Stimulated activated naive CD4-positive, alpha-beta T cell (primary cell): ENCODE measurements at places on chromosomes 11 and 22.

GRCh38 chr11:65541093-65541982 lies 16.5 kb downstream of the SCYL1 start:
- no peak for DNase-seq

GRCh38 chr22:19096555-19096954 lies 25.7 kb downstream of the DGCR2 start:
- DNase-seq = no peak

GRCh38 chr11:72274435-72274834 lies 30.5 kb upstream of the PHOX2A start:
- no peak for DNase-seq

- no peak for DNase-seq
Observed at GRCh38 chr11:15926071-15926470, 430.3 kb downstream of the SOX6 start.

GRCh38 chr11:358129-358800 lies 11.0 kb upstream of the B4GALNT4 start:
- no peak for DNase-seq

DNA sequence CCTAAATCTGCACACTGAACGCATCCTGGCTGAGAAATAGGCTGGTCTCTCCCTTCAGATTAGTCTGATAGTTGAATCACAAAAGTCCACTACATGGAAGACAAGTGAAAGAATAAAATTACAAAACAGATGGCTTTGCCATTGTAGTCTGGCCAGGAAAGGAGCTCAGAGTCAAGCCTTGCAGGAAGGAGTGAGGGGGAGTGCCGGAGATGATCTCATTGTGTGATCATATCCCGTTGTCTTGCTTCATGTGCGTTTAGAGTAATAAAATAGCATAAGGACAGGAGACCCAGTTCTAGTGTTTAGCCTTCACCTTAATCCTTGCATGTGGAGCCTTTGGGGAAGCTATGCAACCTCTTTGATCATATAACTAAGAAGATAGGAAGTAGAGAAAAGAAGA lies 666.7 kb upstream of the RAG2 start:
- no peak for DNase-seq

GRCh38 chr22:24559471-24559870 lies 3.7 kb downstream of the SNRPD3 start:
- DNase-seq = no peak

GRCh38 chr11:103978616-103979595 lies 57.5 kb upstream of the DDI1 start:
- DNase-seq = no peak

- no peak for DNase-seq
Observed at GRCh38 chr22:43631201-43631600, 180.9 kb downstream of the EFCAB6 start.

- no peak for DNase-seq
Observed at GRCh38 chr22:36546092-36546804, 17.3 kb upstream of the EIF3D start.

- DNase-seq = no peak
Observed at GRCh38 chr11:73995247-73995646, 12.6 kb upstream of the UCP2 start.

DNA sequence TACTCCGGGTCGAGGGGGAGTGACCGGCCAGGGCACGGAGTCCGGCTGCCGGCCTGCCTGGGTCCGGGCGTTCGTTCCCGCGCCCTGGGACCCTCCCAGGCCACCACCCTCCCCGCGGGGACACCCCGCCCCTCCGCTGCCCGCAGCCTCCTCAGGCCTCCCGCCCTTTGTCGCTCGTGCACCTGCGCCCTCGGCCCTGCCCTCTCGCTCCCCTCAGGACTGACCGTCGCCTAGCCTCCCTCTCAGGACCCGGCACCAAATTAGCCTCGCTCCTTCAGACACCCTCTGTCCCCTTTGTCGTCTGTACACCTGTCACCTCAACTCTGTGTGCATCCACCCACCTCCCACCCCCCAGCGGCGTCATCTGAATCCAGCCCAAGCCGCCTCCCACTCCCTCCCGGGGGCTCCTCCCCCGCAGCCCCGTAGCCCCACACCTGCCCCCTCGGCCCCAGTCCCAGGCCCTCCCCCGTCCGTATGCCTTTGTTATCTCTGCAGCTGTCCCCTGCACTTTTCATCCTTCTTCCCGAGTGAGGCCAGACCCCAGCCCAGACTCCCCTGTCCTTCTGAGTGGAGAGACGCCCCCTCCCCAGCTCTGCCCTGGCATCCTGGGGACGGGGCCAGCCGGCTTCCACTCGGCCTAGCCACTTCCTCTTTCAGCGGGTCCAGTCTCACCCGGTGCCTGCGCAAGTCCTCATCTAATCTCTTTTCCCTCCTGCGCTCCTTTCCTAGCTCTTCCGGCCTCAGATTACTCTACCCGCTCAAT lies 643 bp downstream of the TIGD3 start:
- peak; percentile 50 for DNase-seq

GRCh38 chr11:57335023-57335342 lies 709 bp downstream of the SSRP1 start:
- DNase-seq = no peak

DNA sequence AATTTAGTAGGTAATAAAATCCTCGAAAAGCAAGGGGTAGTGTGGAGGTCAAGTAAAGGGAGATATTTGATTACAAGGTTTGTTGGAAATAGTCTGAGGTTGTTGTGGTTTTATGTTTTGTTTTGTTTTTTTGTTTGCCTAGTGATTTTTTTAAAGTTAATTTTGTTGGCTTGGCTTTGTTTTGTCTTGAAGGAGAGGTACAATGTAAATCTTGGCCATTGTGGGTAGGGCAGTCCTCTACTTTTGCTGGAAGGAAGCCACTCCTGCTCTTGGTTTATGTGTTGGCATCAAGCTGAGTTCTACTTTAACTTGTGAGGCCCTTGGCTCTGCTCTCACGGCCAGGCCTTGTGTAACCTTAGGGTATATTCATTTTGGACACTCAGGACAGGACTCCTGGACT lies 3.2 kb downstream of the AMOTL1 start:
- DNase-seq = no peak

DNA sequence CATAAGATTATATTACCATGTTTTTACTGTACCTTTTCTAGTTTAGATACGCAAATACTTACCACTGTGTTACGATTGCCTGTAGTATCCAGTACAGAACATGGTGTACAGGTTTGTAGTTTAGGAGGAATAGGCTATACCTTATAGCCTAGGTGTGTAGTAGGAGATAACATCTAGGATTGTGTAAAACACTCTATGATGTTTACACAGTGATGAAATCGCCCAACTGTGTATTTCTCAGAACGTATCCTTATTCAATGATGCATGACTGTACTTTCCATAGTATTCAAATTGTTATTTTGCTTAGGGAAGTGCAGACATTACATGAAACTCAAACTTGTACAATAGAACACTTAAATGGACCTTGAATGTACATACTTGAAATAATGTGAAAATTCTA lies 188.1 kb upstream of the PDGFD start:
- DNase-seq = no peak

GRCh38 chr11:67408437-67409200 lies 4.7 kb downstream of the TBC1D10C start:
- no peak for DNase-seq

DNA sequence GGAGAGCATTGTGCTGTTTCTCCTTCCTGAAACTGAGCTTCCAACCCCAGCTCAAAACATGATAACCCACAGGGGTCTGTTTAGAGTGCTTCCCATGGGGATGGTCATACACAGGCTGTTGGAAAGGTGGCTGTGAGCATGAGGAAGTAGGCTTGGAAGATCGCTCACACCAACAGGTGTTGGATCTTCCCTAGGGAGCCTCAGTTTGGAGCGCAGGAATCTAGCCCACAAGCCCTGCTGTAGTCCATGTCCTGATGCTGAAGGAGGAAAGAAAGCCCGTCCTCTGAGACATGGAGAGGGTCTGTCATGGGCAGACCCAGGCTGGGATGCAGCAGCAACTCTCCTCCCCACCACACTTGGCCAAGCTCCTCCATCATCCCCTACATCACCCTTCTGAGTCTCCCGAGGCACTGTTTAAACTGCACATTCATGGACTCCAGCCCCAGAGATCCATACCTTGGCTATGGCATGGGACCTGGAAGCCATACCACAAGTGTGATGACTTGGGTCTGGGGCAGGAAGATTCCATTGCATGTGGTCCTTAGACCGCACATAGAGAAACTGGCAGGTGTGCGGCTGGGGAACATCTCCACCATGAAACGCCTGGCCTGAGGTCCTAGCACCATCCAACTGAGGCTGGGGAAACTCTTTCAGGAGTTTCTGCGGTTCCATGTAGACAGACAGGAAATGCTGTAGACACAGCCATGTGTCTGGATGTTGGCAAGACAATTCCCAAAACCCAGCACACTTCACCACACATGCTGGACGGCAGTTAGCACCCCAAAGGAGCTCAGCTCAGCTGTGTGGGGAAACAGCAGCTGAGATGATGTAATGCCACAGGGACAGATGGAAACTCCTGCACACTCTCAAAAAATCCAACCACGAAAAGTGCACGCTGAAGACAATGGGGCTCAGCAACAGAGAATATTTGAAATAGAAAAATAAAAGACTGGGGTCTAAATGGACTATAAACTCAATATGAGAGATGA lies 27.6 kb upstream of the TTC12 start:
- no peak for DNase-seq

DNA sequence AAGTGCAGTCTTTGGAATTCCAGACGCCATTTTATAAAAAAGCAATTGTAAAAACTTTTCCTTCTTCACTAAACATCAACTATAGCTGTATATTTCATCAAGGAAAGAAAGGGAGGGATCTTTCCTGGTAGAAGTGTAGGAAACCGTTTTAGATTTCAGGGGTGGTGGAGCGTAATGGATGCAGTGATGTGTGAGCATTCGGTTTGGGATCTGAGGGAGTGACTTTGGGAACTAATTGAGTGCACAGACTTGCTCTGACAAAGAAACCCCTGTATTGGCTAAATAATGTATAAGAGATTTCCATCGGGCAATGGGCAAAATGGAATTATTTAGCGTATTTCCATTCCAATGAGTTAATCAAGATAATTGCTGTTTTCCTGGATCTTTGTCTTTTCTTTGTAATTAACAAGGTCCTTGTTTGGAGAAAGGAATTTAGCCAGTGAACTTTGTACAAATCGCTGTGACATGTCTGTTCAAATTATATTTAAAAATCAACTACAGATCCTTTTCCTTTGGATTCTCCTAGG lies 125.0 kb upstream of the NARS2 start:
- DNase-seq = no peak

DNA sequence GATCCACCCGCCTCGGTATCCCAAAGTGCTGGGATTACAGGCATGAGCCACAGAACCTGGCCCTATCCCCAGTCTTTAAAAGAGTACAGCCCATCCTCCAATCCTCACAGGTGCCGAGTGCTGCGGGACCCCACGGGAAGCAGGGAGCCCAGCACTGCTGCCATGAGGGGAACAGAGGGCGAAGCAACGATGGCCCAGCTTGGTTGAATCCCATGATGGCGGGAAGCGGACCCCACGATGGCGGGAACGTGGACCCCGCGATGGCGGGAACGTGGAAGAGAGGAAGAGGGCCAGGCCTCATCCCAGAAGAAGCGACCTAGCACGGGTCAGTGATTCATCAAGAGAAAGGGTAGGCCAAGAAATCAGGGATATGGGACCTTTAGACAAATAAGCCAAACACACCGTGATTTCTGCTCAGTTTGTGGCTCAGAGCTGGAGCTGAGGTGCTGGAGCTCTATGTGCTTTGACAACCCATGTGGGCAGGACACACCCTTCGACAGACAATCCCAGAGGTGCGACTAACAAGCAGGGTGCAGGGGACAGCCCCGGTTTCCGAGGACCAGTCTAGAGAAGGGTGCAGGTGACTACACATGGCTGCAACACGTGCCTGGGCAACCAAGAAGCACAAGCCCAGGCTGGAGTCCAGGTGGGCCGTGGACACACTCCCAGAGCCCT lies 30.9 kb downstream of the BRD1 start:
- no peak for DNase-seq

DNA sequence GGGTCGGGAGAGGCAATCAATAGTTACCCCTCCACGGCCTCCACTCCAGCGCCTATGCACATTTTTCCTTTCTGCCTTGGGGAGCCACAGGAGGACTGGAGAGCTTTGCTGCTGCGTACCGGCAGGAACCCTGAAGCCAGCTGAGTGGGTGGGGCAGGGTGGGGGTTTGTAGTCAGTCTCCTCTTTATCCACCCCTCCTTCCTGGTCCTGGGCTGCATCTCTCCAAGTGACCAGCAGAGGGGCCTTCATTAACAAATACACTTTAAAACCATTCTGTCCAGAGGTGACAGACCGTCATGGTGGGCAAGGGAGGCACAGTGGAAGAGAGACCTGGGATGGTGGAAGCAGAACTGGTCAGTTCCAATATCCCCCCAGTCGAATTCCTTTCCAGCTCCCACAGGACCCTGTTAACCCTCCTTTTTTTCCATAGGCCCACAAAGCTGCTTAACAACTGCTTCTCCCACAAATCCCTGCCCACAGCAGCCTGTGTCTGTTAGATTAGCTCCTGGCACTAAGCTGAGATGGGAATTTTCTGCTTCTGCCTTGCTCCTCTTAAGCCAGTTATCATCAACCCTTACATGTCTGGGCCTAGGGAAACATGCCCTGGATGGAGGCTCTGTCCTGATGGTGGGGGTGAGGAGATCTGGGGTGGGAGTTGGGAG lies 3.9 kb upstream of the ABCG4 start:
- DNase-seq = no peak

DNA sequence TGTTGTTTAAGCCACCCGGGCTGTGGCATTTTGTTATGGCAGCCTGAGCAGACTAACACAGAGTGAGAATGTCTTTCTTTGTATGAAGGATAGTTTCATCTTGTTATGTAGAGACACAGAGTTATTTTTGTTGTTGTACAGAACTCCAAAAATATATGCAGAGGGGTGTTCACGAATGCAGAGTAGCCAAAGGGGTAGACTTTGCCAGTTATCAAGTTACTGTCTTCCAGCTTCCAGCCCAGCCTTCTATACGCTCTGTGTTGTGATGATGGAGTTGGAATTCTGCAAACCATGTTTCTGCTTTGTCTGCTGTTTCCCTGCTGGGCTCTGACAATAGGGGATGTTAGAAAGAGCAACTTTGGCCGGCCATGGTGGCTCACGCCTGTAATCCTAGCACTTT lies 44.1 kb downstream of the RPS6KA4 start:
- DNase-seq = no peak

DNA sequence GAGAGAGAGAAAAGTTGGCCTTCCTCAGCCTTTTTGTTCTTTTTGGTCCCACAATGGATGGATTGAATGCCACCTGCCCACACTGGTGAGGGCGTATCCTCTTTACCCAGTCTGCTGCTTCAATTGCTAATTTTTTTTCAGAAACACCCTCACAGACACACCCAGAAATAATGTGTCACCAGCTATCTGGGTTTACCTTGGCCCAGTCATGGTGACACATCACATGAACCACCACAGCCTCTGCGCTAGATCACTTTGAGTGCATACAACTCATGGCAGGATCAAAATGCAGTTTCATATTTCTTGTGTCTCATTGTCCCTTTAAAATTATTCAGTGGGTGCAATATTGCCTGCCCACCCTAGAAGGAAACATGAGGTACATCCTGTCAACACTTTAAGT lies 63.3 kb downstream of the ADAMTS15 start:
- DNase-seq = no peak

GRCh38 chr11:120194166-120194565 lies 16.7 kb upstream of the OAF start:
- DNase-seq = no peak

DNA sequence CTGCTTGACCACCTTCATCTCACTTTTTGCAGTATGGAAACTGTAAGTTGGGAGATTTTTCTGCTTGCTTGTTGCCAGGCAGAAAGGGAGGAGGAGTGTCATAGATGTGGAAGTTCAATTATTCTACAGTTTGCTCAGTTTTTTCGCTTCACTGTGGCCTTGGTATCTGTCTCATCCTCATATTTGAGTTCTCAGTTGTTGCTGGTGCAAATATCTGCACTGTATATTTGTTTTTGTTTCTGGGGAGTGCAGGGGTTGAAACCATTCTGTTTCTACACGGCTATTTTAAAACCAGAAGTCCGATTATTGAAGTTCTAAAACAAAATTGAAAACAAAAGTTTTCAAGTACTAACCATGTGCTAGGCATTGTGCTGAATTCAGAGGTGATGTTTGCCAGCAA lies 153.4 kb downstream of the JRKL start:
- DNase-seq = no peak
